ENCODE measurements at places on chromosomes 7 and 10.

- no peak for DNase-seq
These were observed 38.7 kb downstream of the NRF1 start for GRCh38 chr7:129650056-129650758.

- no peak for DNase-seq
These were observed 634.2 kb upstream of the COBL start for GRCh38 chr7:51950813-51951212.

- no peak for DNase-seq
These were observed 22.7 kb downstream of the SSC4D start for GRCh38 chr7:76386691-76387260.

GRCh38 chr10:95785317-95785716 is 29.4 kb downstream of the ENTPD1 start:
- DNase-seq: no peak

GRCh38 chr10:121088524-121088923 is 237.4 kb downstream of the WDR11 start:
- DNase-seq: no peak

- DNase-seq: no peak
These were observed 5.6 kb upstream of the AS3MT start for GRCh38 chr10:102863660-102864059.

- DNase-seq: no peak
These were observed 38.7 kb upstream of the PPP1R17 start for GRCh38 chr7:31648288-31648687.

DNA sequence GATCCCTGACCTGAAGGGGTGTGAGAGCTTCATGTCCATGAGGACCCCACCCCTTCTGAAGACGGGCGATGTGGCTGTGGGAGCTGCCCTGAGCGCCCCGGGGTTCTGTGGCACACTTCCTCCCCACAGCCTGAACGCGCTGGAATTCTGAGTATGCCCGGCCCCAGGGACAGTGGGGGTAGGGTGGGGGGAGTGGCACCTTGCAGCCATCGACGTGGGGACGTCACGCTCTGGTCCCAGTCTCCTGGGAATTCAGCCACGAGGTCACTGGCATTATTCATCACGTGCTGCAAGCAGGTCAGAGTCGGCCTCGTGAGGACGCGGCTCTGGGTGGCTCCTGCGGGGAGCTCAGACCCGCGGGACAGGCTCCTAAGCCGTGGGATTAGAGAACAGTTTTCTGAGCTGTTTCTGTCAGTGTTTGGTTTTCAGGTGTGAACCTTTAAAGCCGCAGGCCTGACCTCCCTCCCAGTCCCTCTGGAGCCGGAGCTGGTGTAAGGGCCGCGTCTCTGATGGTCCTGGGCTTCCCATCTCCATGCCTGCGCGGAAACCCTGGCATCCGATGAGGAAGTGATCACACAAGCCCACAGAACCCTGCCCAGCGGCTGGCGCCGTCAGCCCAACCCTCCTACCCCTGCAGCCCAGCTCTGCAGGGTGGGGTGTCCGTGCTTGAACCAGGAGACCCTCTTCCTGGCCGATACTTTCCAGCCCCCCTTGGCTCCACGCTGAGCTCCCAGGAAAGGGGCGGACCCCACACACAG is 16.1 kb downstream of the GPR146 start:
- DNase-seq: no peak

DNA sequence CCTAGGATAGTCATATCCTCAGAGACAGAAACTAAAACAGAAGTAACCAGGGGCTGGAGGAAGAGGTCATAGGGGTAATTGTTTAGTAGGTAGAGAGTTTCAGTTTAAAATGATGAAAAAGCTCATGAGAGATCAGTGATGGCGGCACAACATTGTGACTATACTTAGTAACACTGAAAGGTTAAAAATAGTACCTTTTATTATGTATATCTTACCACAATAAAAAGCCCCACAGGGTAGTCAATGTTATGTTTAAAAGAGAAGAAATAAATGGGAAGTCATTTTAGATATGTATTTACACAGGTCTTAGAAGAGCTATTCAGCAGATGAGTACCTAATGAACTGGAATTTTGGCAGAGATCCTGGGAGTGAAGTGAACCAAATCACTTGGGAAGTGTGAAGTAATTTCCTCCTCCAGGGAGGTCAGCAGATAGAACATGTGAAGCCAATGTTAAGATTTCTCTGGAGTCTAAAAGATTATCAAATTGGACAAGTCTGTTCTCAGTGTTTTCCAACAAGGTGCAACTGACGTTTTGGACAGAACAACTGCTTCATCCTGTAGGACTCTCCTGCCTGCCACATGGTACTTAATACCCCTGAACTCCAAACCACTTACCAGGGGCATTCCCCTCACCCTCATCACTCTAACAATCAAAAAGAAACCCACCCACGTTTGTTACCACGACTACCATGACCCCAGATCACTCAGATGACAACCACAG is 6.4 kb downstream of the CDCA7L start:
- DNase-seq: no peak

GRCh38 chr7:53638517-53638916 is 603.1 kb downstream of the POM121L12 start:
- no peak for DNase-seq
